AG04449 (cell line): ENCODE measurements at places on chromosomes 13 and 19.

GRCh38 chr13:84332346-84332745 is 450.1 kb upstream of the SLITRK1 start:
- no peak for DNase-seq

GRCh38 chr13:73687929-73688328 is 446.3 kb downstream of the KLF12 start:
- no peak for DNase-seq

DNA sequence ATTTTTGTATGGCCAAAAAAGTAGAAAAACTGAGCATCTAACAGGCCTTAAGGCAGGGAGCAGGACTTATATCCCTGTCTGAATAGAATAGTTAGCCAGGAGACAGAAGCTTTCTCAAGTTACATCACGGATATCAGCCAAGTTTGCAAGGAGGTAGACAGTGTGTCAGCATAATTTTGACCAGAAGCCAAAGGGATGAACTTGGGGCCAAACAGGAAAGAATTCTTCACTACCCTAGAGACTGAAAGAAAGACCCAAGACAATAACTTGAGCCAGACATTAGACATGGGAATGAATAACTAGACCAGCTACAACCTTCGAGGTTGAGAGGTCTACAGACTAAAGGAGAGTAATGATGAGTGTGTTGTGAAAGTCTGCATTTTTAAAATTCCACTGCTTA is 48.1 kb upstream of the PCDH9 start:
- no peak for DNase-seq

DNA sequence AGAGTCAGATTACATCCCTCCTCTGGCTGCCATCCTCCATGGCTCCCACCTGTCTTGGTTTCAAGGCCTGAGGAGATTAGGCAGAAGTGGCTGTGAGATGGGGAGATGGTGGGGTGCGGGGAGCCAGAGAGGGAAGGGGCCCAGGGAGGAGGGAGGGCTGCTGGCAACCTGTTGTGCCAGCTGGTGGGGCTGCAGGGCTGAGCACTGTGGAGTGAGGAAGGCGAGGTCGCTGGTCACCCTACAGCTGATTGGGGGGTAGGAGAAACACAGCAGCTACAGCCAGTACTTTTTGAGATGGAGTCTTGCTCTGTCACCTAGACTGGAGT is 48.3 kb downstream of the CD320 start:
- no peak for DNase-seq
